ENCODE measurements at places on chromosomes 2 and 18. TPM values are rescaled to one million over a fixed set of nuclear protein-coding genes. Genes with fewer than 3 reads are reported as not detected.

Gene CKAP2L
- 15.7 TPM for total RNA-seq

Gene PTPRN
- 0.33 TPM for total RNA-seq

Gene NT5C1B
- not detected for total RNA-seq

Gene TMEM169
- 16.9 TPM for total RNA-seq

Data from melanocyte of skin (primary cell).